Stimulated activated CD4-positive, alpha-beta T cell treated with anti-CD3 and anti-CD28 coated beads, TNF-alpha, amount 100 ng/mL, for 1 hour (primary cell): ENCODE measurements at places on chromosomes 13 and 19.

DNA sequence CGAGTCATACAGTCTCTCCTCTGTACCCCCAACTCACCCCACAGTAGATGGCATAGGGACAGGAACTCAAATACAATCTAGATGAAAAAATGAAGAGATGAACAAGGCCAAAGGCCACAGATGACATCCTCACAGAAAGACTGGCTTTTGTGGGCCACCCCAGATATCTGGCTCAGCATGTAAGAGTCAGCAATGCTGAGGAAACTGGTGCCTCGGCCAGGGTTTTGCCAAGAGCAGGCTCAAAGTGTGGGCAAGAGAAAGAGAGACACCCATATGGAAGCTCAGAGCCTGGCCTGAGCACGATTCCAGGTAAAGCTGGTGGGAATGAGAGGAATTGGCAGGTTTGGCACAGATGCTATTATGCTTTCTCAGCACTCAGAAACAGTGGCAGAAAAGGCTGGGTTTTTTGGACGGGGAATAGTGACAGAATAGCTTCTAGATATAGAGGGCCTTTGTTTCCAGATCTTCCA is 460.6 kb downstream of the FOXO1 start:
- DNase-seq, result no peak

DNA sequence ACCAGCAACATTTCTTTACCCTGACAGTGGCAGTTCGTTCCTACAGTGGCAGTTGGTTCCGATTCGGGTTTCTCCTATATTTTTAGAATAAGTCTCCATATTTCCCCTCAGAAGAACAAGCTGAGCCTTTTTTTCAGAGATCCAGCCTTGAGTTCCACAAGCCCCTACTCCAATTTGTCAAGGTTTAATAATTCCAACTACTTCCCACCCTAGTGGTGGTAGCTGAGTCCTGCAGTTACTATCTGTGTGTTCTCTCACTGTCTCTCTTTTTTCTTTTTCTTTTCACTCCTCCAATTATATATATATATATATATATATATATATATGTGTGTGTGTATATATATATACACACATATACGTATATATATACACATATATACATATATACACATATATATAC is 1347.3 kb downstream of the PCDH9 start:
- DNase-seq, result no peak

- DNase-seq, result no peak
Observed at GRCh38 chr19:47613165-47614020, 4.5 kb downstream of the BICRA start.

GRCh38 chr19:13982773-13983172 is 23.3 kb downstream of the RFX1 start:
- DNase-seq, result no peak

DNA sequence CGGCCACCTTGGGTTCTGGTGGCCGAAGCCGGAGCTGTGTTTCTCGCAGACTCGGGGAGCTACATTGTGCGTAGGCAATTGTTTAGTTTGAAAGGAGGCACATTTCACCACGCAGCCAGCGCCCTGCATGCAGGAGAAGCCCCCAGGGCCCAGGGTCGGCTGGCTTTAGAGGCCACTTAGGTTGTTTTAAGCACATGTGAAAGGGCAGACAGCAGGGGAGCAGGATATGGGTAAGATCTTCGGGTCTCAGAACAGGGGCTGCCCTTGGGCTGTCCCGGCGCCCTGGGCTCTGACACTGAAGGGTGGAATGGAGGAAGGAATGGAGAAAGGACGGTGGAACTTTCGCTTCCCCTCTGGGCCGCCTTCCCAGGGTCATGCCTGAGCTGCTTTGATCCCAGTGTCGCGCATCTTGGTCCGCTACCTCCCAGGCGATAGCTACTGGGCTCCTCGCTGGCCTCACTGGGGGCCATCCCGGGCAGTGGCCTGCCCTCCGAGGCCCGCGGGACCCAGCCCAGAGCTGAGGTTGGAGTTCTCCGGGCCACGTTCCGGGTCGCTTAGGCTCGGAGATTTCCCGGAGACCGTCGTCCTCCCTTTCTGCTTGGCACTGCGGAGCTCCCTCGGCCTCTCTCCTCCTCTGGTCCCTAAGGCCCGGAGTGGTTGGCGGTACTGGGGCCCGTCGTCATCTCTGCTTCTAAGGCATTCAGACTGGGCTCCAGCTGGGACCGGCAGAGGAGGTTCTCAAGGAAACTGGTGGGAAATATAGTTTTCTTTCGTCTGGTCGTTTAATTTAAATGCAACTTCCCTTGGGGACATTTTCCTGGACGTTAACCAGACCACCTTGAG is 4.3 kb upstream of the POU4F1 start:
- DNase-seq, result no peak

GRCh38 chr13:21175656-21176214 is 617 bp downstream of the SKA3 start:
- DNase-seq, result no peak
